HEK293T (cell line): ENCODE measurements at places on chromosomes 7 and 10.
A peak's percentile ranks its signal among the peaks of the same experiment; 100 is the strongest.

GRCh38 chr10:129035052-129035827 is 431.8 kb upstream of the MGMT start:
- no peak for DNase-seq

GRCh38 chr7:42197451-42197850 is 39.6 kb downstream of the GLI3 start:
- no peak for DNase-seq

GRCh38 chr7:149825567-149826343 is 12.4 kb upstream of the ZNF862 start:
- no peak for DNase-seq

- DNase-seq, result no peak
Observed at GRCh38 chr10:113859261-113859660, 4.8 kb downstream of the NHLRC2 start.

GRCh38 chr7:149834601-149835000 is 3.6 kb upstream of the ZNF862 start:
- no peak for DNase-seq

- no peak for DNase-seq
Observed at GRCh38 chr7:135597181-135597925, 39.6 kb downstream of the NUP205 start.

GRCh38 chr10:115063701-115064658 is 29.2 kb upstream of the ATRNL1 start:
- DNase-seq, result no peak

GRCh38 chr7:75048435-75049379 is 24.9 kb downstream of the RCC1L start:
- DNase-seq, result no peak

GRCh38 chr7:92750447-92750839 is 85.9 kb downstream of the CDK6 start:
- DNase-seq, result no peak

- no peak for DNase-seq
Observed at GRCh38 chr7:106569500-106569929, 91.4 kb downstream of the CCDC71L start.

GRCh38 chr10:125089469-125089868 is 70.9 kb downstream of the CTBP2 start:
- DNase-seq, result no peak

- DNase-seq, result peak; percentile 7
Observed at GRCh38 chr7:12685550-12685949, 1.9 kb upstream of the ARL4A start.

DNA sequence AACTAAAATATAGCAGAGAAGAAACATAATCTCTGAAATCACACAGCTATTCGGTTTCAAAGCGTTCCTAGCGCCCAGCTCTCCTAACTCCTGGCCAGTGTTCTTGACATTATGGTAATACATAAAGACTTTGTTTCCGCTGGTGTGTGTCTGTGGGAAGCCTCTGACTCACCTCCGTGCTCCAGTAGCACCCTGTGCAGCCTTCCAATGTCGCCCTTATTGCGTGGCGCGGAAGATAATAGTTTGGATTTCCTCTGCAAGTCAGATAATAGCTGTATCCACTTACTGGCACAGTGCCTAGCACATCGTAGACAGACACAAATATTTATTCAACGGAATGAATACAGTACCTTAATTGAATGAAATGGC is 570 bp downstream of the BMS1 start:
- peak; percentile 12 for DNase-seq

DNA sequence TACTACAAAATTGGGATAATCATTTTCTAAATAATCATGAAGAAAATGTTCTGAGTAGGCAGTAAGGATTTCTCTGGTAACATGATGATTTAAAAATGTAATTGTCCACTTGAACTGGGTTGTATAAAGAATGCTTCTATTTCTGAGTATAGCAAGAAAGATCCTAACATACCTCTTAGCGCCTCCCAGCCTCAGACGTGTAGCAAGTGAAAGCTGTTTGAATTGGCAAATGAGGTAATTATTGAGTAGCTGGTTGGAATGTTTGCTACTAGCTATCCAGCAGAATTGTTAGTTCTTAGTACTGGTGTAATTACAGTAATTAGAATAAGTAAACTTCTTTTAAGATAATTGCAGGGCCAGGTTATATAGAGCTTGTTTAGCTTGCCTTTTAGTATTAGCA is 47.9 kb downstream of the SEPTIN7 start:
- DNase-seq, result no peak

- no peak for DNase-seq
Observed at GRCh38 chr7:135616136-135616535, 46.2 kb upstream of the STMP1 start.

DNA sequence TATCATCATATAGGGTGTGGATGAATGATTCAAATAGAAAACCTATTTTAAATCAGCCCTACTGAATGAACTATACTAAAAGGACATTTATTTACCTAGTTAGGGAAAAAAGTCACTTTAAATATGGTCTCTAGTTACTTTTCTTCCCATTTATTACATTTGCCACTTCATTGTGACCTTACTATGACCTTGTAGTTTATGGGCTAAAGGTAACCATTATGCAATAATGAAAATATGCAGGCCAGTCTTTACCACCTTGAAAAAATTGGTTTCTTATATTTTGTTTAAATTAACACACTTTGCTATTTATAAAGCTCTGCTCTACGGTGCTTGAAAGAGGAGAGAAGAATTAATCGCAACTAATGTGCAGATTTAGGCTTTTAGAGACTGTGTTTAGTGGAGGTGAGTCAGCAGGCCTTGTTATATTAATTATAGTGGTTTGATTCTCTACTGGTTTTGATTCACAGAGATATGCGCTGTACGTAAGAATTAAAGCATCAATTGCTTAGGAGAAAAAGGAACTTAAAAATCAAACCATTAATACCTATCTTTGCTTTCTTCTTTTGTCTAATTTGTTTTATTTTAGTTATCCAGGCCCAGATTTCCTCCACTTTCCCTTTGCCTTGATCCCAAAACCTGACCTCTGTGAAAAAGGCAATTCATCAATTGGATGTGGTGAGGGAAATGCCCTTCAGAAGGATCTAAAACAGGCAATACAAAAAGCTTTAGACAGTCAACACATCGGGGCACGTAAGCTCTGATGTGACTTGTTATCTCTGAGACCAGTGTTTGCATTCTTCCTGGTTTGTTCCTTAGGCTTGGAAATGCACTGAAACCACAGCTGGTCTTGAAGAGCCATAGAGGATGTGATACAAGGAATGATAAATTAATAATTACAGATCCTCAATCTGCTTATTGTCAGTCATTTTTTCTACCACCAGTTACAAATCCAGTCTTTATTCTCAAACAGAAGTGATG is 141.2 kb upstream of the HDAC9 start:
- no peak for DNase-seq

DNA sequence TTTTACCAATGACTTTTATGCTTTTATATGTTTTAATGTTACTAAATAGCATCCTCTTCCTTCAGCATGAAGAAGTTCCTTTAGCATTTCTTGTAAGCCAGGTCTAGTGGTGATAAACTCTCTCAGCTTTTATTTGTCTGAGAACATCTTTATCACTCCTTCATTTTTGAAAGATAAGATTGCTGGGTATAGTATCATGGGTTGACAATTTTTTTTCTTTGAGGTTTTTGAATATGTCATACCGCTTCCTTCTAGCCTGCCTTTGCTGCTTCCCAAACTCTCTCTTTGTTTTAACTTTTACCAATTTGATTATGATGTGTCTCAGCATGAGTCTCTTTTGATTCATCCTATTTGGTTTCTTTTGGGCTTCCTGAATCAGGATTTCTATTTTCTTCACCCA is 108.2 kb upstream of the KAT6B start:
- DNase-seq, result no peak

DNA sequence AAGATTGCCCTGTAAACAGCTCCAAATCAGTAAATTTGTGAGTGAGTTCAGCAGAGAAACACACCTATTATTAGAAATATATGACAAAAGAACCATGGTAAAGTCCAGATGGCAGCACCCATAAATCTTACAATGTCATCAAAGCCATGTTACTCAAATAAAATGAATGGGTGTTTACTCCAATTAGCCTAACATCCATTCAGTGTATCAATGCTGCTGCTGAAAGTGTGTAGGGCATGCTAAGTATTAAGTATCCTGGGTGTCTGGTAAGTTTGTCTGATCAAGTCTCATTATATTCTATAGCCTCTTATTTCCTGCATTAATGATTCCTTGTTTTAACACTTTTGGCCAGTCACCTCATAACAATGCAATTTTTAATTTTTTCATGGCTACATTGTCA is 185.5 kb upstream of the STEAP4 start:
- DNase-seq, result no peak
